Stimulated activated CD8-positive, alpha-beta memory T cell treated with anti-CD3 and anti-CD28 coated beads, Interleukin-15, amount 100 ng/mL, for 1 hour (primary cell): ENCODE measurements at places on chromosomes 4 and X.

DNA sequence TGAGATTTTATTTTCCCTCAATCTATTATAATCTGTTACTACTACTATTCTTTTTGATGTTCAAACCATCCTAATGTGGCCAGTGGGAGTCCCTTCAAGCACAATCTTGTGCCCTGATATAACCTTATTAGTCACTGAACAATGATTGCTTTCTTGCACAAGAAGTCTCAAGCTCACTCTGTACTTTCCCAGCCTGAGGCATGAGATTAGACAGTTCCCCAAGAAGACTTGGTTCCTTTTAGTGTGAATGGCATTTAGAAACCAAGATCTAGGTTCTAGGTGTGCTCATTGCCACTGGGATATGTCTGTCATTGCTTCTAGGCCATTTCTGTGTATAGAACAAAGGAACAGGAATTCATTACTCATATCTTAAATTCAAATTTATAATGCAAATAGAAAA lies 28.0 kb upstream of the RBM41 start:
- DNase-seq, result no peak

DNA sequence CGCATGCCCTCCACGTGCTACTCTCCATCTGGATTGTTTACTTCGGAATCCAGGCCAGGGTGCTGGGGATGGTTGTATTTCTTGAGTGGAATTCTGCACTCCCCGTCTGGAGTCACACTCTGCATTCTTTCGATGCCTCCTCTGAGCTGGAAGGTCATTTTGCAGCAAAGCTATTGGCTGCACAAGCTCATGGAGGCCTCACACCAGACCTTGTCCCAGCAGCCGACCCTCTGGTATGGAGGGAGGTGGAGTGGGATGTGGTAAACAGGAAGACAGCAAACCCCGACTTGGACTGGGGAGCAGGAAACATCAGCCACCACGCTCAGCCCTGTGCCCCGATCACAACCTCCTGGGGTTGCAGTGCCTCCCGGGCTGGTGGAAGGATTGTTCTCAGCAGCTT lies 225.3 kb upstream of the LNX1 start:
- DNase-seq, result no peak

DNA sequence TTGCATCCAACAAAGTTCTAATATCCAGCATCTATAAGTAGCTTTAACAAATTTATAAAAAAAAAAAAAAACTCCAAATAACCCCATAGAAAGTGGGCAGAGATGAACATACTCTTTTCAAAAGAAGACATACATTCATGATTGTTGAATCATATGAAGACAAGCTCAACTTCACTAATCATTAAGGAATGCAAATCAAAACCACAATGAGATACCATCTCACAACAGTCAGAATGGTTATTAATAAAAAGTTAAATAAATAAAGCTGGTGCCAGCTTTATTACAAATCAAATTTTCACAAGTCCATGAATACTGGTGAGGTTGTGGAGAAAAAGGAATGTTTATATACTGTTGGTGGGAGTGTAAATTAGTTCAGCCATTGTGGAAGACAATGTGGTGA lies 592.0 kb downstream of the IQCM start:
- DNase-seq, result no peak

DNA sequence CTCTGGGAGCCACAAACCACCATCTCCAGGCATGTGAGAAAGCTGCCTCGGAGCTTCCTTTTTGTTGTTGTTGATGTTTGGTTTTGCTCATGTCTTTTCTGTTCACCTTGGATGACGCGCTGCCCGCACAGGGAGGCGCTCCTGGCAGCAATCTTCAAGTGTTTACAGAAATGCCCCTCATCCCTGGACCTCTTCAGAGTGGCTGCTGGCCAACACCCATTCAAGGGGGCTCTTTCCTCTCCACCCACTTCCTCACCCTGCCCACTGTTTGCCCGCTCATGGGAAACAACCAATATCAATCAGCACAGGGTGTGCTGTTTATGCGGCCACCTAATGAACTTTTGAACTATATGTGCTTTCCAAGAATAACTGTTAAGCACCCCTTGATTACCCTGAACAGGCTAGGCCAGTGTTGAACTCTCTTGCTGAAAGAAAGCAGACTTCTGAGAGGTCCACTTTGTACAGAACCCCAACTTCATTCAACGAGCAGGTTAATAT lies 355.1 kb upstream of the CLNK start:
- DNase-seq, result no peak

- no peak for DNase-seq
Measured at GRCh38 chr4:99885063-99885664, 9.1 kb downstream of the LAMTOR3 start.

DNA sequence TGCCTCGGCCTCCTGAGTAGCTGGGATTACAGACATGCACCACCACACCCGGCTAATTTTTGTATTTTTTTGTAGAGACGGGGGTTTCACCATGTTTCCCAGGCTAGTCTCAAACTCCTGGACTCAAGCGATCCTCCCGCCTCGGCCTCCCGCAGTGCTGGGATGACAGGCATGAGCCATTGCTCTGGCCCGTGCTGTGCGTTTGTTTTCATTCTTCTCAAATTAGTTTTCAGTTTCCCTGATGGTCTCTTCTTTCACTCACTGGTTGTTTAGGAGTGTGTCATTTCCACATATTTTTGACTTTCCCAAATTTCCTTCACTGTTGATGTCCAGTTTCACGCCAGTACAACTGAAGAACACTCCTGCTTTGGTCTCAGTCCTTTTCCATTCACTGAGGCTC lies 31.8 kb downstream of the SH3TC1 start:
- DNase-seq, result no peak

DNA sequence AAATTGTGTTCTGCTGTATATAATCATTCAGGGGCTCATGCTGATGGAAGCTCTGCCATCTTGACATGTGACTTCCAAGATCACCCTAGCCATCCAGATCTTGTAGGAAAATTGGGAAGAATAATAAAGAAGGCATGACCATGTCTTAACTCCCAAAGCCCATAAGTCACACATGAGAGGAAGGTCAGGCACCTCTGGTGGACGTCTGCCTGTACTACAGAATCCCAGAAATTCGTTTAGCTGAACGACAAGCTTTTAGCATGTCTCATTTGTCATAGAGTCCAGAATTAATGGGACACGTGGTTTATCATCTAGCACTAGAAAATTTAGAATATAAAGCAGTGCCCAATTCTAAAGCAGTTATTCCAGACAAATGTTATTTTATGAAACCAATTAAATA lies 212.7 kb downstream of the CENPC start:
- DNase-seq, result no peak

- DNase-seq, result no peak
Measured at GRCh38 chr4:80183250-80184052, 13.9 kb upstream of the PRDM8 start.

GRCh38 chrX:41705680-41706374 lies 17.1 kb downstream of the GPR34 start:
- DNase-seq, result no peak

- no peak for DNase-seq
Measured at GRCh38 chr4:102061133-102061532, 270.6 kb downstream of the BANK1 start.

DNA sequence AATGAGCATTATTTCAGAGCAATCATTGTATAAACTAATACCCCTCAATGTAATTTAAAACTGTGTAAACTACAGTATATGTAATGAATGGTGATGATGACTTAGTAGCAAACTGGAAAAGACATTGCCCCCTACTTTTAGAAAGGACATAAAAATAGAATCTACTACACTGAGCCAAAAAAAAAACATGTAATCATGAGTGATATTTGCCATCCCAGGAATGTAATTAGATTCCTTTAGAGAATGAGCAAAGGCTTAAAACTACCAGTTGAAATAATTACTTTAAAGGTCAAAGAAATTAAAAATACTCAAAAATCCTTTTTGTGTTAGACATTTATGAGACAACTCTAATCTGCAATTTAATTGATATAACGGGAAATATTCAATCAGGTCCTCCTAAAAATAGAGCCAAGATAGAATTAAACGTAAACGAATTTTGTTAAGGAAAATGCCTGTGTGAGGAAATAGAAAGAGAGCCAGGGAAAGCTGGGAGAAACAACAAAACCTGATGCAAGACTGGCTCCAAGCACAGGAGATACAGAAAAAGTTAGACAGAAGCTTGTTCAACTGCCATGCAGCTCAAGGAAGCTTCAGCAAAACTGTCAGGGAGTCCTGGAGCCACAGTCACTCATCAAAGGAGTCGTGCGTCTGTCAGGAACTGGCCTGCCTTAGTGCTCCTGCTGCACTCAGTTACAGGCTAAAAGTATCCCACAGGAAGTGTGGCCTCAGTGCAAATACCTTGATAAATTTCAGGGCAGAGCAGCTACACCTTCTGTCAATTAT lies 655.7 kb upstream of the INTU start:
- DNase-seq, result no peak

- DNase-seq, result no peak
Measured at GRCh38 chrX:118100091-118100490, 16.5 kb downstream of the KLHL13 start.

GRCh38 chr4:41175794-41176193 lies 38.5 kb downstream of the APBB2 start:
- DNase-seq, result no peak

DNA sequence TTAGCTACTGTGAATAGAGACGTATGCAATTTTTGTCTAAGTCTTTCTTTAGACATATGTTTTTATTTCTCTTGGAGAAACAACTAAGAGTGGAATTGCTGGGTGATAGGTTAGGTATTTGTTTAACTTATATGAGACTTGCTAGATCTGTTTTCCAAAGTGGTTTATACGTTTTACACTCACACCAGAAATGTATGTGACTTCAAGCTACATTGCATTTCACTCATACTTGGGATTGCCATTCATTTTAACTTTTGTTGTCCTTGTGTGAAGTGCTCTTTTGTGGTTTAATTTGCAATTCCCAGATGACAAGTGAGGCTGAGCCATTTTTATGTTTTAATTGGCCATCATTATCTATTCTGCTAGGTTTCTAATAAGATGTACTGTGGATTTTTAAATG lies 817.2 kb downstream of the GLUD2 start:
- DNase-seq, result no peak
